ENCODE measurements at places on chromosomes 11 and 22. TPM values are rescaled to one million over a fixed set of nuclear protein-coding genes. Genes with fewer than 3 reads are reported as not detected.

The LGALS12 gene
- total RNA-seq = 1.8 TPM

GRCh38 chr11:44875037-44875436 is 75.6 kb downstream of the TP53I11 start:
- H3K36me3 ChIP-seq = no peaks in the 10 kb centered on the region
- no peak for DNase-seq
- peaks cover 5% of the 10 kb centered on the region for H3K27me3 ChIP-seq
- no peak overlapping the region for H3K4me3 ChIP-seq
- no peak overlapping the region for H3K27ac ChIP-seq
- H3K4me1 ChIP-seq = peaks cover 4% of the 10 kb centered on the region

DNA sequence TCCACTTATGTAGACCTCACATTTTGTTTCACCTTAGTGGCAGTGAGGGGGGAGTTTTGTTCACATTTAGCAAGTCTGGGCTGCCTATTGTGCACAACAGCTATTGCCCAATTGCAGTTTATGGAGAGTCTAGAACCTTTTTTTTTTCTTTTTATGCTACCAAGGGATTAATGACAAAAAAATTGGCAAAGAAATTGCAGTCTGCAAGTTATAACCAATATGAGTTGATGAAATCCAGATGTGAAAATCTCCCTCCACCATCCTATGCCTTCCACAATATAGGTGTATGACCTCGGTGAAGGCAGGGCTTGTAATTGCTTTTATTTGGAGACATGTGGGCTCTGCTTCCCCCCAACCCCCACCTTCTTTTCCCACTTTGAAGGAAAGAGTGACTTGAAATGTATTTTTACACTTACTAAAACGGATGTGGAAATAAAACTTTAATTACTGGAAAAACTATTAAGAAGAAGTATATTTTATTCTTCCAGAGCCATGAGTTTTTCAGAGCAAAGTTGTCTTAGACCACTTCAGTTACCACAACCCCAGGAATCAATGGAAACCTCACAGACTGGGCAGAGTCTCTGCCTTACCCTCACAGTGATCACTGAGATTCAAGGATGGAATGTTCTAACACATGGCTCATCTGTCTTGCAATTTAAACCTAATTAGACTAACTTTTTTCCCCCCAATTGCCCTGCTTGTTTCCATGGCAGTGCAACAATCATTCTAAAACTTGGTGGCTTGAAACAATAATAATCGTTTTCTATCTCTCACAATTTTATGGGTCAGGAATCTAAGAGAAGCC is 120.8 kb upstream of the SLC5A12 start:
- H3K36me3 ChIP-seq = no peaks in the 10 kb centered on the region
- DNase-seq = no peak
- H3K4me3 ChIP-seq = no peak overlapping the region
- H3K27me3 ChIP-seq = no peaks in the 10 kb centered on the region

DNA sequence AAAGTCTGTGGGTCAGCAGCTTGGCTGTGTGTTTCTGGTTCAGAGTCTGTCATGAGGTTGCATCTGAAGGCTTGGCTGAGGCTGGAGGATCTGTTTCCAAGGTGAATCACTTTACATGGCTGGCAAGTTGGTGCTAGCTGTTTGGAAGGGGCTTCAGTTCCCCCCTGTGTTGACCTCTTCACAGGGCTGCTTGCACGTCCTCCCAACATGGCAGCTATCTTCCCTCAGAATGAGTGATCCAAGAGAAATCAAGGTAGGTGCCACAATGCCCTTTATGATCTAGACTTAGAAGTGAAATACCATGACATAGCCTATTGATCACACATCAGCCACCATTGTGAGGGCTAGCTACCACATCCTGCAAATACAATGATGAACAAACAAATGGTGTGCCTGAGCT is 9.9 kb downstream of the APOA4 start:
- no peak for DNase-seq
- no peaks in the 10 kb centered on the region for H3K36me3 ChIP-seq
- H3K27ac ChIP-seq = no peak overlapping the region
- H3K27me3 ChIP-seq = no peaks in the 10 kb centered on the region
- H3K4me3 ChIP-seq = no peak overlapping the region

- no peak overlapping the region for H3K27ac ChIP-seq
- DNase-seq = no peak
Observed at GRCh38 chr11:122131126-122131525, 15.1 kb upstream of the BLID start.

DNA sequence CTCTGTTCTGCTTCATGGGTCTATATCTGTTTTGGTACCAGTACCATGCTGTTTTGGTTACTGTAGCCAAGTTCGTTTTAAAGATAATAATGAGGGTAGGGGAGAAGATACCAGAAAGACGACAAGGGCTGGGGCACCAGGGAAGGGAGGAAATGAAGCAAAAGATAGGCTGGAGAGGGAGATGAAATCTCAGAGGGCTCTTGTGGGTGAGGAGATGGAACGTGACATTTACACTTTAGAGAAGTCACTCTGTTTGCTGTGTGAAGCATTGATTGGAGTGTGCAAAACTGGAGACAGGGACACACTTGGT is 33.5 kb downstream of the OR4D9 start:
- peaks cover under 1% of the 10 kb centered on the region for H3K4me1 ChIP-seq
- no peak overlapping the region for H3K27ac ChIP-seq
- no peak overlapping the region for H3K4me3 ChIP-seq

DNA sequence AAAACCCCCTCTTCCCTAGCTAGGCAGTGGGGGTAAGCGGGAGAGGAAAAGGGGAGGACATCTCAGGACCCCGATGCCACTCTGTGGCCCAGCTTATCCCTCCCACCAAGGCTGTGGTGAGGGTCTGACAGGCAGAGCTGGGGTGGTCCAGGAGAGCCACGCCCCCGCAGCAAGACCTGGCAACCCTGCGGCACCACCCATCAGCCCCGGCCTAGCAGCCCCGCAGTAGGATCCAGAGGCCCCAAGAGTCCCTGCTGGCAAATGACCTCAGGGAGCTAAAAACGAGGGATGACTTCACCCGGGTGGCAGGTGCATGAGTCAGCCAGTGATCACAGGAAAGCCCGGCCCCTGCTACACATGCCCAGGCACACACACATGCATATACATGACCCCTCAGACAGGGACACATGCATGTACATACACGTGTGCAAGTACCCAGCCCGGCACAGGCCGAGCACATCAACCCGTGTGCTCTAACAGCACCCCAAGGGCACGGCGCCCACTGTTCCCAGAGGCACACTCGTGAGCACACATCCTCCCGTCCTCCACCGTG is 32.3 kb downstream of the ARVCF start:
- H3K36me3 ChIP-seq = no peaks in the 10 kb centered on the region
- DNase-seq = no peak
- H3K27ac ChIP-seq = no peak overlapping the region
- H3K4me3 ChIP-seq = no peak overlapping the region
- no peaks in the 10 kb centered on the region for H3K27me3 ChIP-seq

The OR6A2 gene
- total RNA-seq = not detected

GRCh38 chr22:45880716-45881523 is 96.0 kb downstream of the WNT7B start:
- no peak for DNase-seq
- H3K4me1 ChIP-seq = no peaks in the 10 kb centered on the region
- no peak overlapping the region for H3K4me3 ChIP-seq
- peaks cover 19% of the 10 kb centered on the region for H3K27me3 ChIP-seq
- no peaks in the 10 kb centered on the region for H3K36me3 ChIP-seq

The CD3D gene
- total RNA-seq = 11.6 TPM

DNA sequence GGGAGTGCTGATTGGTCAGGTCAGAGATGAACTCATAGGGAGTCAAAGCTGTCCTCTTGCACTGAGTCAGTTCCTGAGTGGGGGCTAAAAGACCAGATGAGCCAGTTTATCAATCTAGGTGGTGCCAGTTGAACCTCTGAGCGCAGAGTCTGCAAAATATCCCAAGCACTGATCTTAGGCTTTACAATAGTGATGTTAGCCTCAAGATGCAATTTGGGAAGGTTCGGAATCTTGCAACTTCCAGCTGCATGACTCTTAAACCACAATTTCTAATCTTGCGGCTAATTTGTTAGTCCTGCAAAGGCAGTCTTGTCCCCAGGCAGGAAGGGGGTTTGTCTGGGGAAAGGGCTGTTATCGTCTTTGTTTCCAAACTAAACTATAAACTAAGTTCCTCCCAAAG is 92.3 kb upstream of the PARVA start:
- H3K27me3 ChIP-seq = no peaks in the 10 kb centered on the region
- H3K4me3 ChIP-seq = no peak overlapping the region
- no peak for DNase-seq
- H3K4me1 ChIP-seq = peaks cover 9% of the 10 kb centered on the region
- H3K36me3 ChIP-seq = no peaks in the 10 kb centered on the region

GRCh38 chr11:57881647-57882046 is 120.0 kb downstream of the CTNND1 start:
- no peak overlapping the region for H3K4me3 ChIP-seq
- DNase-seq = no peak
- no peaks in the 10 kb centered on the region for H3K27me3 ChIP-seq
- H3K36me3 ChIP-seq = no peaks in the 10 kb centered on the region

The AMBRA1 gene
- 41.3 TPM for total RNA-seq

- H3K4me1 ChIP-seq = no peaks in the 10 kb centered on the region
- H3K27me3 ChIP-seq = no peaks in the 10 kb centered on the region
- no peak for DNase-seq
- H3K4me3 ChIP-seq = no peak overlapping the region
- no peaks in the 10 kb centered on the region for H3K36me3 ChIP-seq
Observed at GRCh38 chr11:36065436-36065835, 121.6 kb downstream of the LDLRAD3 start.

The FXYD6 gene
- not detected for total RNA-seq

DNA sequence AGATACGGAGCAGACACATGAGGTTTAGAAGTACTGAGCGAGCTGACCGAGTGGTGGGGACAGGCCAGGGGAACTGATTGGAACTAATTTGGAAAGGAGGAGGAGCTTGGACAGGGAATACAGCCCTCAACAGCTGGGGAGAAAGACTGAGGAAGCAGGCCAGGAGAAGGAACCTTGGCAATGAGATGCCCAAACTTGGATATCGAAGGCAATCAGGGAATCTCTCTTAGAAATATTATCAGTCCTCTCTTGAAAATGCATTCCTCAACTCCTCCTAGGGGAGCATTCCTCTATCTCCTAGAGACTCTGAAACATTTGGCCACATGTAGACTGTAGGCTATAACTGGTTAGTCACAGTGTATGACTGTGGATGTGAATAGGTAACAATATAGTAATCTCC is 284.6 kb downstream of the GUCY1A2 start:
- no peaks in the 10 kb centered on the region for H3K4me1 ChIP-seq
- no peak for DNase-seq
- H3K36me3 ChIP-seq = no peaks in the 10 kb centered on the region
- no peaks in the 10 kb centered on the region for H3K27me3 ChIP-seq
- H3K4me3 ChIP-seq = no peak overlapping the region

The SMC1B gene
- total RNA-seq = 0.07 TPM

- no peak for DNase-seq
- no peaks in the 10 kb centered on the region for H3K36me3 ChIP-seq
- H3K4me1 ChIP-seq = no peaks in the 10 kb centered on the region
- no peaks in the 10 kb centered on the region for H3K27me3 ChIP-seq
Observed at GRCh38 chr11:100865443-100866065, 178.5 kb downstream of the ARHGAP42 start.

DNA sequence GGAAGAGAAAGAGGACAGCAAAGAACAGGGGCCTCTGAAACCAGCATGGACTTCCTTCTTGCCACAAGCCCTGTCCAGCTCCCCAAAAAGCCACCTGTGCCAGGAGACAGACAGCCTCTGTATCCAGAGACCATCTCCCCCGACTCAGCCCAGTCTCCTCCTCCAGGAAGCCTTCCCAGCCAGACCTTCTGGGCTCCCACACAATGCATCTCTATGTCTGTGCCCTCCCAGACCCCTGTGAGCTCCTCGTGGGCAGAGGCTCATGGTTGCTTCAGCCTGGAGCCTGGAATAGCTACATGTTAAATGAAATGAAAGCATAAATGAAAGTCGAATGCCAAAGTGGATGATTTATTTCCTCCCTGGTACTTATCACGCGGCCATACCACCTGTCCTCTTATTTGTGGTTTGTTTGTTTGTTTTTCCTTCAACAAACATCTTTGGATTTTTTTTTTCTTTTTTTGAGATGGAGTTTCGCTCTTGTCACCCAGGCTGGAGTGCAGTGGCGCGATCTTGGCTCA is 7.3 kb upstream of the ARAP1 start:
- DNase-seq = no peak
- no peak overlapping the region for H3K4me3 ChIP-seq
- H3K36me3 ChIP-seq = peaks cover 2% of the 10 kb centered on the region
- peaks cover 29% of the 10 kb centered on the region for H3K4me1 ChIP-seq

DNA sequence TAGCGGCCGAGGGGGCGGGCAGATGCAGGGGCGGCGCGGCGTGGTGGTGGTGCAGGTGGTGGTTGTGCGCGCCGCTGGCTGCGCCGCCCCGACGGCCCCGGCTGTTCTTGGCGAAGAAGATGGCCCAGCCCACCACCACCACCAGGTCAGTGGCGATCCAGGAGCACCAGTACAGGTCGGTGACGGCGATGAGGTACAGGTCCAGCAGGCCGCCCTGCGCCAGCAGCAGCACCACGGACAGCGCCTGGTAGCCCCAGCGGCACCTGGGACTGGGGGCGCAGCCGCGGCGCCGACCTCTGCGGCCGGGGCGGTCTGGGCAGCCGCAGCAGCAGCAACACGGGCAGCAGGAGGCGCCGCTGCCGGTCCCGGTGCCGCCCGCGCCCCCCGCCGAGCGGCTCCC is 879 bp downstream of the TMEM121B start:
- no peaks in the 10 kb centered on the region for H3K36me3 ChIP-seq
- no peak overlapping the region for H3K27ac ChIP-seq

The RIMBP3B gene
- total RNA-seq = 0.70 TPM

The CD6 gene
- 111 TPM for total RNA-seq

The KCNE3 gene
- 3.6 TPM for total RNA-seq

The KRTAP5-10 gene
- not detected for total RNA-seq

GRCh38 chr11:100757646-100758045 is 70.6 kb downstream of the ARHGAP42 start:
- DNase-seq = no peak
- no peaks in the 10 kb centered on the region for H3K27me3 ChIP-seq
- H3K4me3 ChIP-seq = no peak overlapping the region
- no peaks in the 10 kb centered on the region for H3K36me3 ChIP-seq
- no peaks in the 10 kb centered on the region for H3K4me1 ChIP-seq

DNA sequence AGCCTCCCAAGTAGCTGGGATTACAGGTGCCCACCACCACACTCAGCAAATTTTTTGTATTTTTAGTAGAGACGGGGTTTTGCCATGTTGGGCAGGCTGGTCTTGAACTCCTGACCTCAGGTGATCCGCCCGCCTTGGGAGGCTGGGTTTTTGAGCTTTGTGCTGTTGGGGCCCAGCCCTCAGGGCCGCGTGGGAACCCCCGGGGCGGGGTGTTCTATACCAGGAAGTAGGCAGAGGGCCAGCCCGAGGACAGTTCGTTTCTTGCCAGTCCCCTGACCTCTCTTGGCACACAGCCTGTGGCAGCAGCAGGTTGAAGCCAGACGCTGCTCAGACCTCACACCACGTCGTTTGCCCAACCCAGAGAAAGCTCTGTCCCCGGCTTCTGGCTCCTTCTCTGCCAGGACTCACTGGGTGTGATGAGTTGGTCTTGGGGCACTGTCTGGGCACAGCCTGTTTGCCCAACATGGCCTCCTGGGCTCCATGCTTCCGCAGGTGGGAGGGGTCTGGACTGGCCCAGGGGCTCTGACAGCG is 24.9 kb upstream of the CHKA start:
- H3K27me3 ChIP-seq = no peaks in the 10 kb centered on the region
- H3K27ac ChIP-seq = no peak overlapping the region
- no peak for DNase-seq
- H3K36me3 ChIP-seq = no peaks in the 10 kb centered on the region
- no peak overlapping the region for H3K4me3 ChIP-seq
- peaks cover 34% of the 10 kb centered on the region for H3K4me1 ChIP-seq

The ABCC8 gene
- total RNA-seq = not detected

- no peak overlapping the region for H3K4me3 ChIP-seq
- peaks cover 29% of the 10 kb centered on the region for H3K4me1 ChIP-seq
- H3K27ac ChIP-seq = no peak overlapping the region
- no peaks in the 10 kb centered on the region for H3K27me3 ChIP-seq
Observed at GRCh38 chr22:23782703-23783102, 4.1 kb upstream of the SMARCB1 start.
